CD14-positive monocyte (primary cell): ENCODE measurements at places on chromosomes 6 and 20. TPM values are rescaled to one million over a fixed set of nuclear protein-coding genes. Genes with fewer than 3 reads are reported as not detected.

GRCh38 chr6:36020154-36020553, 4.3 kb downstream of the SLC26A8 start:
- no peak for DNase-seq

The BNIP5 gene
- not detected for polyA plus RNA-seq

GRCh38 chr6:113564371-113565171, 292.6 kb upstream of the MARCKS start:
- DNase-seq, result peak; percentile 51

GRCh38 chr20:57821935-57822334, 112.1 kb upstream of the PMEPA1 start:
- no peak for DNase-seq

The NXT1 gene
- polyA plus RNA-seq, result 140 and 157 TPM in 2 replicates

The HM13 gene
- 320 TPM for polyA plus RNA-seq
